B cell (primary cell): ENCODE measurements at places on chromosomes 1 and 21. TPM values are rescaled to one million over a fixed set of nuclear protein-coding genes. Genes with fewer than 3 reads are reported as not detected.

NCDN gene
- 19.8 and 22.6 TPM in 2 replicates for total RNA-seq

HAPLN2 gene
- total RNA-seq, result 0.36 TPM in 1 of 2 replicates, not detected in the other

GJA8 gene
- total RNA-seq, result not detected in 2 replicates

FPGT gene
- total RNA-seq, result 10.7 and 14.8 TPM in 2 replicates

PADI3 gene
- total RNA-seq, result not detected in 2 replicates

GRCh38 chr1:27545271-27545670 lies 55.3 kb upstream of the WASF2 start:
- DNase-seq, result no peak

- DNase-seq, result no peak
Observed at GRCh38 chr1:205191622-205192021, 19.9 kb downstream of the DSTYK start.

DNA sequence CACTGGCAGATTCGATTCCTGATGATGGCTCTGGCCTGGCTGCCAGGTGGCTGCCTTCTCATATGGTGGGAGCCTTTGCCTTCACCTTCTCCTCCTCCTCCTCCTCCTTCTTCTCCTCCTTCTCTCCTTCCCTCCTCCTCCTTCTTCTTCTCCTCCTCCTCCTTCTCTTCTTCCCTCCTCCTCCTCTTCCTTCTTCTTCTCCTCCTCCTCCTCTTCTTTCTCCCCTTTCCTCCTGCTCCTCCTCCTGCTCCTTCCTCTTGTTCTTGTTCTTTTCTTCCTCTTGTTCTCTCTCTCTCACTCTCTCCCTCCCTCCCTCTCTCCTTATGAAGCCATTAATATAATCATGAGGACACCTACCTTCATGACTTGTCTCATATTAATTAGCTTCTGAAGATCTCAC lies 278.7 kb downstream of the CAMTA1 start:
- no peak for DNase-seq

DNA sequence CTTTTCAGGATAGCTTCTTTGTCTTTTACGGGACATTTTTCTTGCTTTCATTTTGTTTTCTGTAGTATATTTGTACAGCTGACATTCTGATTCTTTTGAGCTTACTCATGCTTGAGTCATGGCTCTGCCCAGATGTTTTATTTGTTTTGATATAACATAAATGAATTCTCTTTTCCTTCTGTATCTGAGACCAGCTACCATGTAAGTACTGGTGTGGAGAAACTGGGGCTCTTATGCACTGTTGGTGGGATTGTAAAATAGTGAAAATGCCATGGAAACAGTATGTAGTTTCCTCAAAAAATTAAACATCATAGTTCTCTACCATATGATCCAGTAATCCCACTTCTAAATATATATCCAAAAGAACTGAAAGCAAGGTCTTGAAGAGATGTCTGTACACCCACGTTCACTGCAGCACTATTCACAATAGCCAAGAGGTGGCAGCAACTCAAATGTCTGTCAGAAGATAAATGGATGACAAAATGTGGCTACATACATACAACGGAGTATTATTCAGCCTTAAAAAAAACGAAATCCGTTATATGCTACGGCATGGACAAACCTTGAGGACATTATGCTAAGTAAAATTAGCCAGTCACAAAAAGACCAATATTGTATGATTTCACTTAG lies 61.4 kb downstream of the EIF2B3 start:
- DNase-seq, result no peak
